Stimulated activated CD8-positive, alpha-beta memory T cell treated with anti-CD3 and anti-CD28 coated beads, Interleukin-15, amount 100 ng/mL, for 48 hours (primary cell): ENCODE measurements at places on chromosomes 3 and 15.

- DNase-seq, result no peak
Measured at GRCh38 chr3:36219398-36219797, 160.9 kb upstream of the STAC start.

DNA sequence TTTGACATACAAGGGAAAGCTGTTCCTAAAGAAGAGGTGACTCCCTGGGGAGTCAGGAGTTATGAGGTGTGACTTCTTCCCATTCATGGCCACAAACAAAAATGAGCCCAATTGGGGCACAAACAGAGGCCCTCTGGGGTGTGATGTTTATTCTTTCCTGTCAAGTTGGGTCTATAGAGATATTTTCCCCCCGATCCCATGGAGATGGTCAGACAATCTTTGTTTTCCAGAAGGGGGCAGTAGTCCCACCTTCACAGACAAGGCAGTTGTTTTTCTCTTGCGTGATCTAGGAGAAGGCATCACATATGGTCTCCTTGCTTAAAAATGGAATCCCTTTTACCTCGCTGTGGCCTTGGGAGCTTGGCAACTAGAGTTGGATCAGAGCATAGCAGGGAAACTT, 110.3 kb downstream of the MFSD1 start:
- no peak for DNase-seq

- no peak for DNase-seq
Measured at GRCh38 chr3:105963161-105963560, 94.3 kb upstream of the CBLB start.

DNA sequence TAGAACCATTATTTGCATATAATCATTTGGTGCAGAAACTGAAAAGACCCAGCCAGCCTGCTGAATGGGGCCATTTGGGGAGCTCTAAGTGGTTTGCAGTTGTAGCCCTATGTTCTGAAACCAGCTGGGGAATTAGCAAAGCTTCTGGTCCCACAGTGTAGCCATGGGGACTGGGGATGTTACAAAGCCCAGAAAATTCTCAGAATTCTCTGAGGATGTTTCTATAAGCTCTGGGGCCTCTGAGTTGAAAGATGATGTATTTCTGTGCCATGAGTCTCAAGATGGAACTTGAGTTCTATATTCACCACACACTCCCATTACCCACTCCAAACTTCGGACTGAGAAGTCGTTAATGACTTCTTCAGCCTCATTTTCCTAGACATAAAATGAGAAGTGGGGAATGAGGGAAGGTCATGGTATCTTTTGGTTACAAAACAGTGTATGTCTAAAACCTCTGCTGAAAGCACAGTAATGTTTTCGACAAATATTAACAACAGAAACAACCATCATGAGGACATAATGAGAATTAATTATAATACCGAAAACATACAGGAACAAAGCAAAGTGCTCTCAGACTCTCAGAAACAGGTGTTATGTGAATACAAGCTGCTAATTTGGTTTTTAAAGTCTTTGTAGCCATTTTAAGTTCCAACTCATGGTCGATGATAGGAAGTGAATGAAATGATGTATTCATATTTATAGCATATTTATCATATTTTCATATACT, 89.4 kb downstream of the RFTN1 start:
- no peak for DNase-seq

GRCh38 chr15:60918234-60918959, 310.7 kb downstream of the RORA start:
- DNase-seq, result no peak

GRCh38 chr15:70902107-70902506, 9.5 kb downstream of the LRRC49 start:
- no peak for DNase-seq

- DNase-seq, result no peak
Measured at GRCh38 chr3:5799398-5799797, 611.9 kb downstream of the EDEM1 start.

DNA sequence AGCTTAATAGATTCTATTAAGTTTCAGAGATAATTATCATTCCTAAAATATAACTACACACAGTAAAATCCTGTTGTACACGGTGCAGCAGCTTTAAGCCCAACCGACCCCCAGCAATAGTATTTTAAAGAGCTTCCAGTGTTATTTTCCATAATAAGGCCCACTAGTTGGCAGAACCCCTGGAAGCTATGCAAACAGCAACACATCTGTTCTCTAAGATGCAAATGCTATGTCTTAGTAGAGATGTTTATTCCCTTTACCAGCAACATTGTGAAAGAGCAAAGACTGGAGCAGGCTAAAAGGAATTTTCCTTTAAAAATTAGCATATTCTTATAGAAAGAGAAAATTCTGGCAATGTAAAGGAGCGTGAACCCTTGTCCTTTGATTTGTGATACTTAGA, 819.7 kb upstream of the ALCAM start:
- DNase-seq, result no peak

DNA sequence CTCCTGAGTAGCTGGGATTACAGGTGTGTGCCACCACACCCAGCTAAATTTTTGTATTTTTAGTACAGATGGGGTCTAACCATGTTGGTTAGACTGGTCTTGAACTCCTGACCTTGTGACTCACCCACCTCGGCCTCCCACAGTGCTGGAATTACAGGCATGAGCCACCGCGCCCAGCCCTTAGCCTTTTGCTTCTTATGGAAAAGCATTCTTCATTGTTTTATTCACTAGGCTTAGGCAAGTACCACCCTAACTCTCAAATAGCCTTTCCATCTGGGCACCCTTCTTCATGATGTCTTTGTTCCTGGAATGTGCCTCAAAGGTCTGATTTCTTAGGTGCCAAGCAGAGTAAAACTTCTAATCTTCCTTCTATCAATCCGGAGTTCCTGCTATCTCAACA, 641.8 kb downstream of the FHIT start:
- DNase-seq, result no peak

GRCh38 chr3:139425745-139426400, 36.4 kb upstream of the COPB2 start:
- no peak for DNase-seq
